Osteocyte (in vitro differentiated cells): ENCODE measurements at places on chromosomes 4 and X. TPM values are rescaled to one million over a fixed set of nuclear protein-coding genes. Genes with fewer than 3 reads are reported as not detected.

The RBMXL3 gene
- total RNA-seq: not detected in 2 replicates

- peak overlapping the region; percentile 93 for H3K27ac ChIP-seq
- no peak for DNase-seq
- H3K36me3 ChIP-seq: peaks cover 2% of the 10 kb centered on the region
- H3K4me1 ChIP-seq: peaks cover 33% of the 10 kb centered on the region
- no peaks in the 10 kb centered on the region for H3K27me3 ChIP-seq
Observed at GRCh38 chrX:109733613-109734083, 591 bp upstream of the ACSL4 start.

The PNPLA4 gene
- total RNA-seq: 14.4 and 15.6 TPM in 2 replicates

DNA sequence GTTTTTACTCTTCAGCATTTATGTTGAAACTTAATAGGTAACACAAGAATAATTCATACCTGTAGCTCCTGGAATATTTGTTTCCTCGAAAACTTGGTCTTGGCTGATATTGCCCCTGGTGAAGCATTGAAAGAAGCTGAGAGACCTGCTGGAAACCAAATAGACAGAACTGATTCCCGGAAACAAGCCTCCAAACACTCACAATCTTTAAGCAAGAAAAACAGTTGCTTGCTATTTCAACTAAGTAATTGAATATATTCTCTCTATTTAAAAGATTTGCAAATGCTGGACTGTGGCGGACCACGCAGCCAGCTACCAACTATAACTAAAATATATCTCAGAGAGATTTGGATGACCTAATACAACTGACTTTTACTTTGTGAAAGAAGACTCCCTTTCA is 3.6 kb downstream of the PCDH18 start:
- H3K36me3 ChIP-seq: peaks cover 51% of the 10 kb centered on the region
- H3K27me3 ChIP-seq: no peaks in the 10 kb centered on the region
- no peak overlapping the region for H3K4me3 ChIP-seq
- H3K4me1 ChIP-seq: peaks cover 55% of the 10 kb centered on the region
- peak overlapping the region; percentile 76 for H3K27ac ChIP-seq

DNA sequence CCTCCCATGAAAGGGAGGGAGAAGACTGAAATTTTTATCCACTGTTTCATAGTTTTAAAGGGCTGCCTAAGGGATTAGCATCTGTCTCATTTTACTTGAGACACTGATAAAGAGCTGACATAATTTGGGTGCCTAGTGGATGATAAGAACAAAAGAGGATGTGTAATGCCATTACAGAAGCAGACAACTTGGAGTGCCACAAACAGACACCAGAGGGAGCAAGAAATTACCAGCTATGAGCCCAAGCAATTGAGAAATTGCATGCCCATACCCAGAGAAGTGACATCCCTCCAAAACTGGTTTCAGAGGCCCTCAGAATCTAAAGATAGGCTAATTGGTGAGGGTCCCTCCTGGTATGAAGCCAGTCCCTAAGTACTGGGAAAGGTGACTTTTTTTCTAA is 38.5 kb upstream of the POU3F4 start:
- H3K4me1 ChIP-seq: no peaks in the 10 kb centered on the region
- H3K4me3 ChIP-seq: no peak overlapping the region
- H3K27me3 ChIP-seq: no peaks in the 10 kb centered on the region
- no peak overlapping the region for H3K27ac ChIP-seq
- DNase-seq: no peak
- no peaks in the 10 kb centered on the region for H3K36me3 ChIP-seq

DNA sequence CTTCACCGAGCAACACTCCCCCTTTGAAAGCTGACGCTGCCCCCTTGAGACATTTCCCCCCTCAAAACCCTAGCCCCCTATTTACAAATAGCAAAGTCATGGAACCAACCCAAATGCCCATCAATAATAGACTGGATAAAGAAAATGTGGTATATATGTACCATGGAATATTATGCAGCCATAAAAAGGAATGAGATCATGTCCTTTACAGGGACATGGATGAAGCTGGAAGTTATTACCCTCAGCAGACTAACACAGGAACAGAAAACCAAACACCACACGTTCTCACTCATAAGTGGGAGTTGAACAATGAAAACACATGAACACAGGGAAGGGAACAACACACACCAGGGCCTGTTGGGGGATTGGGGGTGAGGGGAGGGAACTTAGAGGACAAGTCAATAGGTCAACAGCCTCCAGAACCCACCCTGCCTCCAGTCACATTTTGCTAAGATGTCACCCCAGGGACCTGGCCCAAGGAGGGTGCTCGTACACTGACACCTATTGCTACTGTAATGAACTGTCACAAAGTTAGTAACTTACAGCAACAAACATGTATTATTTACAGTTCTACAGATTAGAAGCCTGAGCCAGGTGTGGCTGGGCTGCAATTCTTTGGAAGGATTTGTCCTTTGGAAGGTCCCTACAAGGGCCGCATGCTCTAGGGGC is 20.6 kb downstream of the SCD5 start:
- H3K4me1 ChIP-seq: peaks cover 50% of the 10 kb centered on the region
- no peak overlapping the region for H3K27ac ChIP-seq
- DNase-seq: no peak
- no peaks in the 10 kb centered on the region for H3K36me3 ChIP-seq
- no peaks in the 10 kb centered on the region for H3K27me3 ChIP-seq

DNA sequence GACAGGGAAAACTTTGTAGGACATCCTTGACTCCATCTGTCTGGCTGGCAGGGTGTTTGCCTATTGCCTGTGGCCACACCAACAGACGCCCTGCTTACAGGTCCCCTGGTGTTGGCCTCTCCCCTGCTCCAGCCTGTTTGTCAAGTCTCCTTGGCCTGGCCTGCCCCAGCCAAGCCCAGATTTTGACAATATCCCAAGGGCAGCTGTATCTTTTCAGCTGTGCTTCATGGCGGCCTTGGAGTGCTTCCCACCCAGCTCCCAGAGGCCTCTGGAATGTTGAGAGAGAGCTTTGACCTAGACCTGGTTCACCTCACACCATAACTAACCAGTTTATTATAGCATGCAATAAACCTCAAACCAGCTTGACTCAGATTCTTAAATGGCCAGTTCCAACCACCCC is 204.0 kb upstream of the NHS start:
- H3K4me1 ChIP-seq: no peaks in the 10 kb centered on the region
- no peaks in the 10 kb centered on the region for H3K27me3 ChIP-seq
- H3K4me3 ChIP-seq: no peak overlapping the region
- no peak for DNase-seq
- no peak overlapping the region for H3K27ac ChIP-seq
- H3K36me3 ChIP-seq: no peaks in the 10 kb centered on the region

GRCh38 chr4:147865926-147866325 is 134.0 kb downstream of the ARHGAP10 start:
- no peak overlapping the region for H3K4me3 ChIP-seq
- no peaks in the 10 kb centered on the region for H3K27me3 ChIP-seq
- peaks cover 52% of the 10 kb centered on the region for H3K4me1 ChIP-seq
- peaks cover 48% of the 10 kb centered on the region for H3K36me3 ChIP-seq
- no peak for DNase-seq
- H3K27ac ChIP-seq: peak overlapping the region; percentile 77

DNA sequence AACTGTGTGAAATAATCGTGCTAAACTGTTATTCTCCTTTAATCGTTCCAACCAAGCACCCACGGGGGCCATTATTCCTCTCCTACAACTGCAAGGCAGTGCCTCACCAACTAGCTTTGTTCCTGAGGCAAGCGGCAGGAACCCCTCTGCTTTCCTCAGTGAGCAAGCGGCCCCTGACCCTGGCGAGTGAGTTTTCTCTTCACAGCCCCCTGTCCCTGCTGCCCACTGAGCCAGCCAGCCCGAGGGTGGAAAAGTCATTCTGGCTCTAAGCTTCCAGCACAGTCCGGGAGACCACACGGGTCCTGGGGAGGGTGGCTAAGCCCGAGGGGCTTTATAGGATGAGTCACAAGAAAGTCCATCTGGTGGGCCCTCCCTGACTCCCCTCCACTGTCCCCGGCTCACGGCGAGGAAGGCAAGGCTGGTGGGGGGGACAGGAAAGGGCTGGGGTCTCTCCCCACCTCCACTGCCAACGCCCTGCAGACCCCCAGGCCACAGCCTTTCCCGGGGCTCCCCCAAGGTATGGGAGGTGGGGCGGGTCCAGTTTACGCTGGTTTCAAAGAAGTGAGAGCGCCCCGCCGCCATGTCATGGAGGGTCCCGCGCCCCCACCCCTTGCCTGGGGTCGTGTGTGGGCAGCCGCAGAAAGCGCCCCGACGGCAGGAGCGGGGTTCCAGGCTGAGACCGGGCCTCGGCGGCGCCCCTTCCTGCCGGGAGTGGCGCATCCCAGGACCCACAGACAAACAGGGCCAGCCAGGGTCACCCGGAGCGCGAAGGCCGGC is 45.0 kb downstream of the CPLX1 start:
- no peak for DNase-seq
- H3K27ac ChIP-seq: peak overlapping the region; percentile 84
- H3K36me3 ChIP-seq: peaks cover 29% of the 10 kb centered on the region
- H3K4me3 ChIP-seq: peak overlapping the region; percentile 88
- peaks cover 31% of the 10 kb centered on the region for H3K4me1 ChIP-seq
- H3K27me3 ChIP-seq: no peaks in the 10 kb centered on the region

- no peak overlapping the region for H3K4me3 ChIP-seq
- H3K4me1 ChIP-seq: peaks cover 4% of the 10 kb centered on the region
- no peaks in the 10 kb centered on the region for H3K36me3 ChIP-seq
Observed at GRCh38 chrX:154748712-154749339, 2.1 kb downstream of the GAB3 start.

The GLUD2 gene
- total RNA-seq: 0.31 and 0.40 TPM in 2 replicates

DNA sequence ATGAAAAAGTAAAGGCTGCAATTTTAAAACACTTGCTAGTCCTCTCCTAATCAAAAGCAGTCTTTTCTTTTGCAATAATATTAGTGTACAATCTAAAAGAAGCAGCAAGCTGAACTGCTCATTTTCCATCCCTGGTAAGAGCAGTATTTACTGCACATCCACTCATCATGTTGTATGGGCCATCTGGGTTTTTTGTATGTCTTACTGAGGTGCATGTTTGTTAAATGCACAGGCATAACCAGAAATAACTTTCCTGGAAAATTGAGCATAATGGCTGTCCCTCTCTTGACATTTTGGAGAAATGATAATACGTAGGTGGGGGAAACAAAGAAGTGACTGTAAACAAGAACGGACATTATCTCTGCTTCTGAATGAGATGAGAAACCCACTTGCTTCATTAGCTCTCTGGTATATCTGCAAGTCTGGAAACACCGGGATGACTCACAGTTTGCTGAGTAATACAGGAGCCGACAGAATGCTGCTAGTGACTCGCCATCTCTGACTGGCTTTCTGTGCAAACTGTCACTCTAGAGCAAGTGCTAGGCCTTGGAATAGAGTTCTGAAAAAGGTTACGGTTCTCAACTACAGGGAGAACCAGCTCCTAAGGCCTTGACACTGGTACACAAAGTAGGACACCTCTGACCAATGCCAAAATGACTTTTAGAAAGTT is 85.7 kb upstream of the MTM1 start:
- H3K27ac ChIP-seq: no peak overlapping the region
- no peak overlapping the region for H3K4me3 ChIP-seq
- no peaks in the 10 kb centered on the region for H3K4me1 ChIP-seq
- peaks cover 2% of the 10 kb centered on the region for H3K36me3 ChIP-seq
- no peak for DNase-seq

- H3K4me3 ChIP-seq: no peak overlapping the region
- peaks cover 2% of the 10 kb centered on the region for H3K36me3 ChIP-seq
- H3K27ac ChIP-seq: peak overlapping the region; percentile 6
Observed at GRCh38 chr4:158949099-158949498, 153.8 kb upstream of the RAPGEF2 start.

DNA sequence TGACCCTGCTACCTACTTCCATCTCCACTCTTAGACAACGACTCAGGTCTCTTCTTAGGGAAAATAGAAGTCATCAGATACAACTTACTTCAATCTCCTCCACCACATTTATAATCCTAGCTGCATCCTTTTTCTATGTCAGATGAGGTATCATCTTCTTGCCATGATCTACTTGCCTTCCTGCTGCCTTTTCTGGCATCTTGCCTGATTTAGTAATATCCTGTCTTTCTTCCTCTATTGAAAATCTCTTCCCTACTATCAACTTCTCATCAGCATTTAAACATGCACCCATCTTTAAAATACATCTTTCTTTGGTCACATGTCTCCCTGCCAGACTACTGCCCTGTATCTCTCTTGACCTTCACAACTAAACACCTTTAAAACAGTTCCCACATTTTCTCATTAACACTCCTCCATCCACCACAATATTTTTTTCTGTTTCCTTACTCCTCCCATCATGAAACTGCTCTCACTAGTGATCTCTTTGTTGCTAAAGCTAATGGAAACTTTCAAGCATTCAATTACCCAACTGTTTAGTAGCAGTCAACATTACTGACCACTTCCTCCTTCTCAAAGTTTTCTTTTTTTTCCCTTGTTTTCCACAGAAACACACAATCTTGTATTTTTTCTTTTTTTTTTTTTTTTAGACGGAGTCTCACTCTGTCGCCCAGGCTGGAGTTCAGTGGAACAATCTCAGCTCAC is 100.8 kb upstream of the CXorf66 start:
- H3K36me3 ChIP-seq: no peaks in the 10 kb centered on the region
- H3K4me1 ChIP-seq: no peaks in the 10 kb centered on the region
- H3K27me3 ChIP-seq: no peaks in the 10 kb centered on the region
- DNase-seq: no peak

DNA sequence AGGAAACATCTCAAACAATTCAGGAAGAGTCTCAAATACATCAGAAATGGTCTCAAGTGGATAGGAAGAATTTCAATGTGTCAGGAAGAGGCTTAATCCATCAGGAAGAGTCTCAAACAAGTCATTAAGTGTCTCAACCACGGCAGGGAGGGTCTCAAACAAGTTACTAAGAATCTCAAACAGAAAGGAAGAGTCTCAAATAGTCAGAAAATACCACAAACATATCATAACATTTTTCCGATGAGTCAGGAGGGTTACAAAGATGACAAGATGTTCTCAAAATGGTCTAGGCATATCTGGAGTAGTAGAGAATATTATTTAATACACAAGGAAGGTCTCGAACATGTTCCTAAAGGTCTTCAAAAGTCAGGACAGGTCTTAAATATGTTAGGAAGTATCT is 109.3 kb upstream of the USP9X start:
- H3K27ac ChIP-seq: no peak overlapping the region
- DNase-seq: no peak
- H3K4me3 ChIP-seq: no peak overlapping the region
- H3K36me3 ChIP-seq: no peaks in the 10 kb centered on the region

DNA sequence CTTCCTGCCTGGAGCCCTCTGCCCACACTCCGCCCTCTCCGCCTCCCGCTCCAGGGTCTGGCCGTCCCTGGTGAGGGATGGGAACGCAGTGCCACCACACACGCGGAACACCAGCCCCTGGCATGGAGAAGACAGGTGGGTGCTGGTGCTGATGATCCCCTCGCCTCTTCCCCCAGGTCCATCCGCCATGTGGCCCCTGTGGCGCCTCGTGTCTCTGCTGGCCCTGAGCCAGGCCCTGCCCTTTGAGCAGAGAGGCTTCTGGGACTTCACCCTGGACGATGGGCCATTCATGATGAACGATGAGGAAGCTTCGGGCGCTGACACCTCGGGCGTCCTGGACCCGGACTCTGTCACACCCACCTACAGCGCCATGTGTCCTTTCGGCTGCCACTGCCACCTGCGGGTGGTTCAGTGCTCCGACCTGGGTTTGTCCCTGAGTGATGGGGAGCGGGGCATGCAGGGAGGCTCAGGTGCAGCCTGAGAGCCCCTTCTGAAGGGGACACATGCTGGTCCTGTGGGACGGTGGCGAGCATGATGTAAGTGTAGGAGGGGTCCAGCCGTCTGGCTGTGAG is 9.8 kb downstream of the BGN start:
- H3K4me3 ChIP-seq: no peak overlapping the region
- H3K36me3 ChIP-seq: peaks cover 11% of the 10 kb centered on the region
- H3K27me3 ChIP-seq: no peaks in the 10 kb centered on the region
- H3K27ac ChIP-seq: no peak overlapping the region
